ENCODE measurements at places on chromosomes 5 and 9.

GRCh38 chr9:108836319-108836718 lies 19.5 kb downstream of the ACTL7B start:
- DNase-seq, result no peak

- no peak for DNase-seq
Measured at GRCh38 chr5:157748760-157749461, 5.4 kb downstream of the LSM11 start.

DNA sequence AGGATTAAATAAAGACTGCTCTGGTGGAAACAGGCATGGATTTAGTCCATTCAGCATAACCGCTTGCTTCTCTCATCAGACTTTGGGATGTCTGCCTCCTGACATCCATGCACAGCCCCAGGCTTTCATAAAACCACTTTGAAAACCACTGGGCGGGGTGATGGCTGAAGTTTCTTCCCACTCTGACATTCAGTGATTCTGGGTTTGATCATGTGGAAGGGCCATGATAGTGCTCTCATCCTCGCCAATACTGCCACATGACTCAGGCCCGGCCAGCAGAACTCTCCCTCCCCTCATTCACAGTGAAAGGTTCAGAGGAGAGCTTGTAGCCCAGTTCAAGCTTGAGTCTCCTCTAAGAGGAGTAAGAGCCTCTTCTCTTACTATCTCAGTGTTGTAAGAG lies 29.6 kb upstream of the GLRA1 start:
- no peak for DNase-seq

- DNase-seq, result no peak
Measured at GRCh38 chr9:5512658-5513452, 2.5 kb downstream of the PDCD1LG2 start.

GRCh38 chr9:20043461-20043860 lies 254.6 kb upstream of the SLC24A2 start:
- DNase-seq, result no peak

DNA sequence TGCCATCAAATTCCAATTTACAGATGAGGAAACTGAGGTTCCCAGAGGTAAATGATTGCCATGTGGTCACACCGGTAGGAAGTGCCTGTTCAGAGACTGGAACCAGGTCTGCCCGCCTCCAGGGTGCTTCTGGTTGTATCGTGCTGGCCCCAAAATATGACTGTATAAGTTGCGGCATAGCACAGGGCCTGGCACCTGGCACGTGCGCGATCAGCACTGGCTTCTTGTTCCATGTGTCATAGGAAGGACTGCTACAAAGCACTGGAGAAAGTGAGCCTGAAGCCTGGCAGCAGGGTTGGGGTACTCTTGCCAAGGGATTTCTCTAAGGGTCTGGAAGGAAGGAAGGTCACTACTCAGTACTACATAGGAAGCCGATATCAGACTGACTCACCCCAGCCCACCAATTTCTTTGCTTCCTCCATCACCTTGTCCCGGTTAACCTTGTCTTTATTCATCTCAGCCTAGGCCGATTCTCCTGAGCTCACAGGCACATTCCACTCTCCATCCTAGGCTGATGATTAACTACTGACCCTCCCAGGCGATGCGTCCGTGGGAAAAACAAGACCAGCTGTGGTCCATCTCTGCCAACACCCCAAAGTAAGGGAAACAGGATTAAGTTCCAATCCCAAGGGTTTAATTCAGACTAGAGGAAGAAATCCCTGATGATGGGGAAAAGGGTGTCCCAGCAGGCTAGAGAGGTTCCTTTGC lies 1.8 kb downstream of the HRH2 start:
- no peak for DNase-seq

DNA sequence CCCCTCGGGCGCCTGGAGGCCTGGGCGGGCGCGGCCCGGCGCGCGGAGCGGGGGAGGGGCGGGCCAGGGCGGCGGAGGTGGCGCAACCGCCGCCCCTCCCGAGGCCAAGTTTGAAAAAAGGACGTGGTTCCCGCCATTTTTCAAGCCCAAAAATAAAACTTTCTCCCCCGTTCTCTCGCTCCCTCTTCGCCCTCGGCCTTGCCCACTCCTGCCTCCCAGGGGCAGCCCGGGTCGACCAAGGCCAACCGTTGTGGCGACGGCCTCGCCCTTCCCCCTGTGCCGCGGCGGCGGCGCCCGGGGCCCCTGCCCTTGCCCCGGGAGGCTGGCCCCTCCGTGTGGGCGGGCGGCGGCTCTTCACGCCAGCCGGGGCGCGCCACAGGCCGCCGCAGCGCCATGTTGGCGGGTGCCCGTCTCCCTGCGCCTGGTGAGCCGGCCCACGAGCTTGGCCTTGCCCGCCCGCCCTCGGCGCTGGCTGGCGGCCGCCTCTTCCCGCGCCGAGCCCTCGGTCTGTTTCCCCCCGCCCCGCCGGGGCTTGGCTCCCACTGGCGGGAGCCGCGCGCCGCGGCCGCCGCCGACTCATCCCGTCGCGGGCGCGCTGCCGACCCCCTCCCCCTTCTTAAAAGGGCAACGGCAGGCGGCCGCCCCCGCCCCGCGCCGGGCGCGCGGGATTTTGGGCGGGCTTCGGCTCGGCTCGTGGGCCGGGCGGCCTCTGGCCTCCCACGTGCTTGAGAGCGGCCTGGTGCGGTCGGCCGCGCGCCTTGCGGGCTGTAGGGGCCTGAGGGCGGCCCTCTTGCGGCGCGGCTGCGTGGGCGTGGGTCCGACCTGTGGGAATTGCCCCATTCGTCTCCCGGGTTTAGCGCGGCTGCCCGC lies 1.3 kb downstream of the ANP32B start:
- DNase-seq, result no peak

Data from NCI-H2029 treated with DMSO at 0.1 percent for 48 hours (cell line).